Suppressor macrophage treated with lipopolysaccharide for 1 hour (primary cell): ENCODE measurements at places on chromosomes 3 and 15.

- no peak for DNase-seq
Measured at GRCh38 chr3:69944931-69945493, 54.5 kb upstream of the SAMMSON start.

GRCh38 chr3:120102674-120103073, 8.4 kb upstream of the GSK3B start:
- no peak for DNase-seq

DNA sequence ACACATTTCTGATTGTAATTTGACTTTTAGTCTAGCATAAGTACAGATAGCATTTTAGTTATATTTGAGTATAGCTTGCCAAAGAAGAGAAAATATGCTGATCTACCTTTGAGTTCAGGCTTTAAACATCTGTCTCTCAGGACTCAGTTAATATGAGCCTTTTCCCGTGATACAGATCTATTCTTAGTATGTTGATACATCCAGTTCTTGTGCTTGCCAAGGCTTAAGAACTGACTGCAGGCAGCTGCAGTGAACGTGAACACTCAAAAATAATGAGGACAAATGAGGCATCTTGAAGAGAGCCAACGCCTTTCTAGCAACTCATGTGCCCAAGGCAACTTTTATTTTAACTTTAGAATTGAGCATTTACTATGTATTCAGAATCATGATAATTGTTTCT, 325.5 kb downstream of the SI start:
- DNase-seq, result no peak

DNA sequence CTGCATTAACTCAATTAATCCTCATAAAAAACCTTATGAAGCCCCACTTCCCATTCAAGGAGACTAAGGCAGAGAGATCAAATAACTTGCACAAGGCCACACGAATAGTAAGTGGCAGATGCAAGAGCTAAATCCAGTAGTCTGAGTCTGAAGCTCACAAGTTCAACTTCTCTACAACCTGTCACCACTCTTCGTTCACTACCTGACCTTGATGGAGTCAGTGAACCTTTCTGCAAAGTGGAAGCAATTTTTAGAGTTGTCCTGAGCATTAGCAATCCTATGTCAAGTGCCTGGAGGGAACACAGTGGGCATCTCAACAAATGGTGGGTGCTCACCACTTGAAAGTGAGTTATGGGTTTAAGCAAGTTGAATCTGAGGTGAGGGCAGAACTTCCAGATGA, 2.1 kb upstream of the SPINT1 start:
- DNase-seq, result no peak

DNA sequence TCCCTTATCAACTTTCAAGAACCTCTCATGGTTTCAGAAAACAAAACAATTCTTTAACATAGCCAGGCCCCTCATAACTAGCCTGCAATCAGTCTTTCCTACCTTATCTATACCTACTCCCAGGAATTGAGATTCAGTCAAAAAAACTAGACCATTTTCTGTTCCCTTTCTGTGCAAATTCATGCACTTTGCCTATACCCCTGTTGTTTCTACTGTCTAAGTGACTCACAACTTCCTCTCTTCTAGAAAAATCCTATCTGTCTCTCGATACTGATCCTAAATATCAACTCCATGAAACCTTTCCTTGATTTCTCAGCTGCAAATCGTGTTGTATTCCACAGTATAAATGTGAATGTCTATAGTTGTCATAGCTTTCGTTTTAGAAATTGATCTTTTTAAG, 10.9 kb upstream of the IL1RAP start:
- peak; percentile 55 for DNase-seq

DNA sequence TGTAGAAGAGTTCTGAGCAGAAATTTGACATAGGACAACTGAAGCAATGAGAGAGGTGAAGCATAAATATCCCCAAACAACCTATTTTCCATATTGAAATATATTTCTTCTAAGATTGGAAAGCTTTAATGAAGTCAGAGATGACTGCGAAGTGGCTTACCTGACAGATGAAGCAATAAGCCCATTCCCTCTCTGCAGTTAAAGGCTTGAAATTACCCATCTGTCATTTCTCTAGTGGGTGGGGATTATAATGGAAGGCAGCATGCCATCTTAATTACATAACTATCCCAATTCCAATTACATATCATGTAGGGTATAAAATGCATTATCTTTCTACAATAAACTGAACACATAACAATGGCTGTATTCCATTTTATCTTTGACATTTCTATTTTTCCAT, 1070.5 kb downstream of the SI start:
- DNase-seq, result no peak

DNA sequence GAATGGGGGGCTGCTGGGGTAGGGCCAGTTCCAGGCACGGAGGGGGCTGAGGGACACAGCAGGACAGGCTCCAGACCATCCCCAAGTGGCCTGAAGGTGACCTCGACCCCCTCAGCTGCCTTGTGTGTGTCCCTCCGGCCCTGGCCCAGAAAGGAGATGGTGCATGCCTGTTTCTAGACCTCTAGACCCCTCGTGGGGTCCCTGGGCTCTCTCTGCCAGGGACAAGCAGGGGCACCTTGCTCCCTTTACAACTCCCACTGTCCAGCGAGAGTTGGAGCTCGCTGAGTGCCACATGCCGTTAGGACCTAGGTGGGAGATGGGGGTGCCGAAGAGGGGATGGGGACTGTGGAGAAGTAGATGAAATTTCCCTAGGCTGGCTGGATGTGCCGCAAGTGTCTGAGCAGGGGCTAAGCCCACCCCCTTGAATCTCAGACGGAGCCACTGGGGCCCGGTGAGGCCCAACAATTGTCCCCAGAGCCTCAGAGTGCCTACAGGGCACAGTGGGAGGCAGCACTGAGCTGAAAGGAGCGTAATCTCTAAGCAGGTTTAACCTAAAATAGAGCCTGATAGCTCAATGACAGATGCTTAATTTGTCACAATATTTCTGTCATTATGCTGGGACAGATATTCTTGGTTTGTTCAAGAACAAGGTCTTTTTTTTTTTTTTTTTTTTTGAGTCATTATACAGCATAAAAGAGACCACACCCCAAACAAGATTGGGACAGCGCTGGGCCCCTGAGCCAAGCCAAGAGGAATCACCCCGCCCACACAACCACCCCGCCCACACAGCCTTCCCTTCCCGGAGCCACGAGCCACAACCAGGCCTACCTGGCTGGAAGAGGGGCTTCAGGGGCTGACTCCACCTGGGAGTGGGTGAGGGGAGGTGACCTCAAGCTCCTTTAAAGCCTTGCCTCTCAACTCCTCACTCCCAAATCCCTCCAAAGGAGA, 23.6 kb upstream of the KLF13 start:
- peak; percentile 56 for DNase-seq

GRCh38 chr3:101861789-101862415, 12.6 kb downstream of the NFKBIZ start:
- DNase-seq, result no peak

DNA sequence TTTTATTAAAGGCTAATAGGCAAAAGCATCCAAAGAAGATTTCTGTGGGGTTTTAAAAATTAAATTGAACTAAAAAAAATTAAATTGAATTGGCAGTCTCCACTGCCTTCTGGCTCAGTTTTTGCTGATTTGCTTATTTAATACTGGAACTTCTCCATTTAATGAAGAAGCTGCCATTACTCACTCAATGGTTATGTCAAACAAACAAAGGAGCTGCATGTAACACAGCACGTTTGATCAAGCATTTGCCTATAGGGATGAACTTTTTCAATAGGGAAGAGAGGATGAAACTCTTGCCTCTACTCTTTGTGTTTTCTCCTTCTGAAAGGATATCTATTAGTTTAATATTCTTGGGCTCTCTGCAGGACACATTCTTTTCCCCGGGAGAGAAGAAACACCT, 4.8 kb upstream of the HCLS1 start:
- DNase-seq, result peak; percentile 21

DNA sequence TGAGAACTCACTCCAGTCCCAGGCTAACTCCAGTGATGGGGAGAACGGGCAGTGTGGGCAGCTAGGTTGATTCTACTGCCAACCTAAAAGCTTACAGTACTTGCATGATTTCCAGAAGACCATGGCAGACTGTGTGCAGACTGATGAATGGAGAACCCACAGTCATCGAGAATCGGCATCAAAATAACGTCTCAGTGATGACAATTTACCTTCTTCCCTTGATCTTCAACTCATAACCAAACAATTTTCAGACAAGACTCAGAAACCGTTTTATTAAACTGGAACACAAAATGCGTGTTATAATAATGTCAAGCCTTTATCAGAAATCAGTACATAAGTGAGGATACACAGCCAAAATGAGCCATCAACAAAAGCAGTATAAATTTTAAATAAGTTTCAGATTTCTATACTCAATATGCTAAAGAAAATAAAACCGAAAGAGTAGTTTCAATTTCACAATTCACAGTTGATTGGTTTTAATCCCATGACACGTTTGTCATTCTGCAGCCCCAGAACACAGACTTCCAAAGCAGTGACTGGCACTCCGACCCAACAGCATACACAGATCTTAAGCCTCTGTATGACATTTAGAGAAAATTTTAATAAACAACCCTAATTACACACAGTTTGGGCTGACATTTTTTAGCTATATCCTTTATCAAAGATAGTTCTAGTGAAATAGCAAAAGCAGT, 54.5 kb downstream of the ZMAT3 start:
- DNase-seq, result no peak

DNA sequence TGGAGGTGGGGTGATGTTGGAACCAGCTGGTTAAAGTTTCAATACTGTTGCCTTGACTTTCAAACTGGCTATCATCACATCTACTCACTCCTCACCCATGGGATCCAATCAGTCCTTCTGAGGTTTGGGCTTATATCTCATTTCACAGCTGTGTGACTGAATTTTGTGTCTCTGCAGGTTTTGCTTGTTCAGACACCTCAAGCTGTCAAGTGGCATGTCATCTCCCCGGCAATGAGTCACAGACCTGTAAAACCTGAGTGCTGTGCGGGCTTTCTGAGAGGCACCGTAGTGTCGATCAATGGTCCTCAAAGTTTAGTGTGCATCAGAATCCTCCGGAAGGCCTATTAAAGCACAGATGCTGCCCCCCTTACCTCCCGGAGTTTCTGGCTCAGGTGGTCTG, 86.4 kb upstream of the RORA start:
- DNase-seq, result no peak

DNA sequence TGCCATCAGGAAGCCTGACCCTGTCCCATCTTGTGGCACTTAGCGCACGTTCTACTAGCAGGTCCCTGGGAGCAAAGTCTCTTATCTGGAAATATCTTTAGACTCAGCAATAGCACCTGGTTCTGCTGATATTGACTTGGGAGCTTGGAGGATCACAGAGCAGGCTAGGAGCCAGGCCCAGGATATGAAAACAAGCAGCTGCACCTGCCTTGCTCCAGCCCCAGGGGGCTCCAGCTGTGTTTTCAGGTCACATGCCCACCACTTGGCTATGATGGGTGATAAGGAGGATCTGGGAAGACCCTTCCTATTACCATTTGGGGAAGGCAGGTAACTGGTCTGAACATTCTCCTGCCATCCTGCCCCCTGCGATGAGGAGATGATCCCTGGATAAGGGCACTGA, 87.8 kb downstream of the C3orf70 start:
- DNase-seq, result no peak

GRCh38 chr3:167354751-167355150, 25.3 kb downstream of the ZBBX start:
- no peak for DNase-seq

DNA sequence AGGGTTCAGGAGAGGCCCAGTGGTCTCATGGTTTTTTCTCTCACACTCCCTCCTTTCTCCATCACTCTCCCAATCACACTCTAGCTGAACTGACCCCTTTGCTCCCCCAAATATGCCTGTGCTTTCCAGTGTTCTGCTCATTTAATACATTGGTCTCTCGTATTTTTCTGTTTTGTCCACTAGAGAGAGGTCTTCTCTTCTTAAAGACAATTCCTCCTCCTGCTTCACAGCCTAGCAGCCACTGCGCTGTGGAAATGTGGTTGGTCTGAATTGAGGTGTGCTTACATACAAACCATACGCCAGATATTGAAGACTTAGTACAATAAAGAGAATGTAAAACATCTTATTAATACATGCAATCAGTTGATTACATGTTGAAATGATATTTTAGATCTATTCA, 60.6 kb upstream of the XCR1 start:
- DNase-seq, result peak; percentile 86

GRCh38 chr15:67382723-67383122, 128.1 kb downstream of the IQCH start:
- no peak for DNase-seq

DNA sequence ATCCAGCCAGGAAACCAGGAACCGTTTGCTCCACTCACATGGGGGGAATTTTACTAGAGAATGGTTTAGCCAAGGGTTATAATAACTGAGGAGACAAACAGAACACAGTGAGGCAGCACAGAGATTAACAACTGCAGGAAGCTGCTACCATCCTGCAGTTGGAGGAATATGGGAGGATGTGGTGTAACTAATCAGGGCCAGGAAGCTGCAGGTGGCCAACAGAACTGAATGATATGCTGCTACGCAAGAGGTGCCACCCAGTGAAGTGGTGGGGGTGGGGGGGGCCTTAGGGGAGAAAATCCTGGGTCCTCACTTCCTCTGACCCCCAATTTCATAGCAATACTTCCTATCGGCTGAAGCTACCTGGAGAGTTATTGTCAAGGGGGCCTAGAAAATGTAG, 306.4 kb upstream of the STT3B start:
- DNase-seq, result no peak

DNA sequence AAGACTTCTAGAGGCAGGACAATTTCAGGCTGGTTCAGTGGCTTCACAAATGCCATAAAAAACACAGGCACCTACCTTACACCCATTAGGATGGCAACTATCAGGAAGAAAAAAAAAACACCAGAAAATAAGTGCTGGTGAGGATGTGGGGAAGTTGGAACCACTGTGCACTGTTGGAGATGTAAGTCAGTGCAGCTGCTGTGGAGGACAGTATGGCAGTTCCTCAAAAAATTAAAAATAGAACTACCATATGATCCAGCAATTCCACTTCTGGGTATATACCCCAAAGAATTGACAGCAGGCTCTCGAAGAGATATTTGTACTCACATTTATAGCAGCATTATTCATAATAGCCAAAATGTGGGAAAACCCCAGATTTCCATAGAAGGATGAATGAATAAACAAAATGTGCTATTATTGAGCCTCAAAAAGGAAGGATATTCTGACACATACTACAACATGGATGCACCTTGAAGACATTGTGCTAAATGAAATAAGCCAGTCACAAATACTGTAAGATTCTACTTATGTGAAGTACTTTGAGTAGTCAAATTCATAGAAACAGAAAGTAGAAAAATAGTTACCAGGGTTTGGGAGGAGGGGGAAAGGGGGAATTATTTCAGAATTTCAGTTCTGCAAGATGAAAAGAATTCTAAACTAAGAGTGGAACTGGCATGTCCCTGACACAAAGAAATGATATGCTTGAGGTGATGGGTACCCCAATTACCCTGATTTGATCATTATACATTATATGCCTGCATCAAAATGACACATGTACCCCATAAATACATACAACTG, 40.9 kb downstream of the NR1D2 start:
- DNase-seq, result peak; percentile 25

DNA sequence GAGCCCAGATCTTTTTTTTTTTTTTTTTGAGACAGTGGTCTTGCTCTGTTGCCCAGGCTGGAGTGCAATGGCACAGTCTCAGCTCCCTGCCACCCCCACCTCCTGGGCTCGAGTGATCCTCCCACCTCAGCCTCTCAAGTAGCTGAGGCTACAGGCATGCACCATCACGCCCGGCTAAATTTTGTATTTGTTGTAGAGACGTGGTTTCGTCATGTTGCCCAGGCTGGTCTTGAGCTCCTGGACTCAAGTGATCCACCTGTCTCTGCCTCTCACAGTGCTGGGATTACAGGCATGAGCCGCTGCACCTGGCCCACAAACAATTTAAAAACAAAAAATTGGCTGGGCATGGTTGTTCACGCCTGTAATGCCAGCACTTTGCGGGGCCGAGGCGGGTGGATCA, 22.6 kb upstream of the SLC6A6 start:
- no peak for DNase-seq

GRCh38 chr3:106088304-106088703, 219.5 kb upstream of the CBLB start:
- no peak for DNase-seq
